ENCODE measurements at places on chromosomes 4 and X.
A peak's percentile ranks its signal among the peaks of the same experiment; 100 is the strongest.

- DNase-seq, result no peak
These were observed 15.7 kb downstream of the C1QTNF7 start for GRCh38 chr4:15443371-15444160.

- DNase-seq, result no peak
These were observed 20.0 kb downstream of the SH3KBP1 start for GRCh38 chrX:19867411-19867732.

GRCh38 chr4:119788349-119789266, 160.0 kb upstream of the PDE5A start:
- no peak for DNase-seq

- no peak for DNase-seq
These were observed 130.1 kb downstream of the PDE5A start for GRCh38 chr4:119498527-119498926.

DNA sequence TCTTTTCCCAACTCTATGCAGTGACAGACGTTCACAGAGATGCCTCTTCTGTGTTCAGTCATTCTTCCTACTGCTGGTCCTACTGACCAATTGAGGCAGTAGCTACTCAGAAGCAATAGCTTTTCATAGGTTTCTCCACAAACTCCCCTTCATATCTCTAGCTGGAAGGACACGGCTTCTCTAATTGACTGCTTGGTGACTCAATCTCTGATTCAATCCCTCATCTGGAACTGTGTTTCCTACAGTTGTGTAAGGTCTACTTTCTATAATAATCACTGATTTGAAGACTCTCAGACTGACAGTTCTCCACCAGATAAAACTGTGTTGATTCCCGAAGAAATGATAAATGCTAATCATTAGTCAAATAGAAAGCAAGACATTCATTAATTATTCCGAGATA, 111.5 kb downstream of the DTHD1 start:
- DNase-seq, result no peak

DNA sequence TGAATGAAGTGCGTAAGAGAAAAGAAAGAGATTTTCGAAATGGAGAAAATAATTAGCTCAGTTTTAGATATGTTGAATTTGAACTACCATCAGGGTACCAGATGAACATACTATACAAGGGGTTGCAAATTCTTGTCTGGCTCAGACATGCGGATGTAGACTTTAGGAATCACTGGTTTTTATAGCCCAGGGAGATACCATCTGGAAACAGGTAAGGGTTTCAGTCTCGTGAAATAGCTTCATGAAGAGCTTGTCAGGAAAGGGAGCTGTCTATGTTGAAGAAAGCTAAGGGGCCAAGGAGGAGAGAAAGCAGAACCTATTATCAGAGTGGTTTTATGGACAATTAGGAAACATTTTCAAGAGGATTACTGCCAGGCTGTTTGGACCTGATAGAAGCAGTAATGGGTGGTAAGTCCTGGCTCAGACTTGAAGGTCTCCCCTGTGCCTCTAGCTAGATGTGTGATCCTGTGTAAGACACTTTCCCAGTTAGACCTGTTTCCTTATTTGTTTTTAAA, 6.7 kb downstream of the RAB9A start:
- DNase-seq, result no peak

GRCh38 chr4:1039493-1040343, 28.3 kb downstream of the FGFRL1 start:
- no peak for DNase-seq

GRCh38 chr4:74353858-74354257, 11.1 kb upstream of the EREG start:
- DNase-seq, result no peak

- no peak for DNase-seq
These were observed 121.0 kb downstream of the PPA2 start for GRCh38 chr4:105352826-105353225.

DNA sequence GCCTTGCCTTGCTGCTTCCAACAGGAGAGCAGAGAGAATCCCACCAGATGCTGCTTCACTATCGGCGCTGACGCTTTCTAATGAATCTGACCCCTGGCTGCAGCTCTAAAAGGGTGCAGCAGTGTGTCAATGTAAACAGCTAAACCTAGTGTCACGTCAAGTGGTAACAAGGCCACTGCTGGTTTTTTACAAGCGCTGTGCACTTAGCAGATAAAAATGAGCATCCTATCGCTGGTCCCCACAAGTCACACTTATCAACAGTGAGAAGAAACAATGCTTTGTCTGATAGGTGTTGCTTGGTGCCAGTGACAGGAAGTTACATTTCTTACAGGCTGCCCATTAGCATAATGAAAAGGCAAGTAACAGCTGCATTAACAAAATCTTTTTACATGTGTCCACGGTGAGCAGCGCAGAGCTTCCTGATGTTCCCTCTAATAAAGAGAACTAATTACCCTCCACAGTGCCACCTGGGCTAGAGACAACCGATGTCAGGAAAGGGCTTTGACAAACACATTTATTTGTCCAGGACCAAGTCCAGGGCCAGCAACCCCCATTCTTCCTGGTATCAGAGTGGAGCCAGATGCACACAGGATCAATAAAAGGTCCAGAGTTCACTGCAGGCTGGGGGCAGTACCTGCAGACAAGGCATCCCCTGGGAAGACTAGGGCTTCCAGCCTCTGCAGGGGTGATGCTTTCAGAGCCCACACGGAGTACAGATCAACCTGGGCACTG, 176.0 kb downstream of the MGST2 start:
- DNase-seq, result no peak

GRCh38 chrX:40844471-40844870, 109.1 kb upstream of the MED14 start:
- DNase-seq, result no peak

- no peak for DNase-seq
These were observed 26.4 kb downstream of the GAK start for GRCh38 chr4:905485-906338.

DNA sequence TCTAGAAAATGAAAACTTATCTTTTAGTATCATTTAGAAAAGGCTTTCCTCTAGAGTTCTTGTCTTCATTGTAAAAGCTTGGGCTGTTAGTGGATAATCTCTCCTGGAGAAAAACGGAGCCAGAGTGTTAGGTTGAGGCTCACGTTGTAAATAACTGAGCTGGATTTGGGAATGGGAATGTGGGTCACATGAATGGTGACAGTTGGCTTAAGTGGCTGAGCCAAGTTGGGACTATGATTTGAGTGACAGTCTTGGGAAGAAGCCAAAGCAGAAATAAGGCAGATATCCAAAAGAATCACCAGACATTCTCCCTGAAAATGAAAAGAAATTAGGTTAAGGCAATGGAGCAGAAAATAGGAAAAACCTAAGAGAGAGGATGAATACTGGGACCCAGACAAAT, 33.6 kb upstream of the PDGFC start:
- no peak for DNase-seq

DNA sequence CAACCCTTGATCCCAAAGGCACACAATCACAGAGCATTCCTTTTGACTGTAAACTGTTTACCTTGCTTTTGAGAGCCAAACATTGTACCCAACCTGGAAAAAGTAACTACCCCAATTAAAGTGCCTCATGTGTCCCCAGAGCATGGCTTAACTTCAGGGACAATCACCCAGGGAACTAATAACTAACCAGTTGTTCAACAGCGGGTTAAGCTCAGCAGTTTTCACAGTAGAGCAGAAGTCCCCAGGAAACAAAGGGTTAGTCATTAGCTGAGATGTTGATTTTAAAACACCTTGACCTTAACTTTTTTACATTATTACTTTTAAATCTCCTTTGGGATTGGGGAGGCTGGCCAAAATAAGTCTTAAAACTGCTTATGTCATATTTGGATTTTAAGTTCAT, 94.8 kb downstream of the RELL1 start:
- no peak for DNase-seq

GRCh38 chr4:5452156-5452555, 256.2 kb downstream of the EVC2 start:
- no peak for DNase-seq

GRCh38 chr4:92445127-92445526, 141.4 kb downstream of the GRID2 start:
- DNase-seq, result no peak

GRCh38 chr4:71568131-71568530, 215.7 kb downstream of the GC start:
- no peak for DNase-seq

DNA sequence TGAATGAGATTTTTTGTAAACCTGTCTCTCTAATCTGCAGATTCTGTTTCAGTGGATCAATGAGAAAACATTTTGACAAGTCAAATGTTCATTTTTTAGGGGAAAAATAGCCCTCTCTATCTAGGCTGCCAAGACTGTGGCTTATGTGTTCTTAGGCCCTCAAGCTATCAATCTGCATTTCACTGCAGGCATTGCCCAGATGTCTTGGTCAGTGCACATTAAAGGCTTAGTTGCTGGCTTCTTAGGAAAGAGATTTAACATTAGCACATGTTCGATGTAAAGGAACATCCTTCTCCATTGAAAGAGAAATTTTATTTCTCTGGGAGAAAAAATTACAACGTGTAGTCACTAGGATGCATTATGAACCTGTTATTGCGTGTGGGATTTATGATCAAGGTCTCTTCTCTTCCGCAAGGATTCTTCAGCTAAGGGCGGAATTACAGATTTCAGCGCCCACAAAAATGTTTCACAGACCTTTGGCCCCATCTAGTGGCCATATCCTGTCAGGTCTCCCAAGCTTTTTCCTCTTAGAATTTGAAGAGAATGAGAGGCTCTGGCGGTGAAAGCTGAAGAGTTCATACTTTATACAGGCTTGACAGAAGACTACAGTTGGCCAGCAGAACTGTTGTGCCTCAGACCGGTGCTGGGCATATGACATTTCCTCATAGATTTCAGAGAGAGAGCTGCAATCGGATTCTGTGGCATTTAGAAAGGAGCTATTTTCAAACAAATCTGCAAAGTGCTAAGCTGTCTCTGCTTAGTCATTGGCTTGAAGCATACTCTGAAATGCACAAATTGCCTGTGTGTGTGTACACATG, 144.6 kb upstream of the NOCT start:
- DNase-seq, result peak; percentile 66

DNA sequence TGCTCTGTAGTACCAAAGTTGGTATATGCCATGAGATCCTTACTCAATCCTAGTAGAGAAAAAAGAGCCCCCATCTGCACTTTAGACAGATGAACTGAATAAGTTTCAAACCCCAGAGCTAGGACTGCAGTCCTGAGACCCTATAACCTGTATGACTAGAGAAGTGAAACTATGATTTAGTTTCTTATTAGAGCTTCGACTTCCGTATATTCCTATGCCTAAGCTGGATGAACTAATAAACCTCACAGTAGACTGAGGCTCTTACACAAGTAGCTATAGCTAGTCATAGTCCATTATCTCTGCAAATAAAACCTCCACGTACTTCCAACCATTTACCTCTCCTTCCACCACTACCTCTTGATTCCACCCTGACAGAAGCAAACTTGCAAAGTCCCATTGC, 6.3 kb upstream of the OTUD4 start:
- no peak for DNase-seq

DNA sequence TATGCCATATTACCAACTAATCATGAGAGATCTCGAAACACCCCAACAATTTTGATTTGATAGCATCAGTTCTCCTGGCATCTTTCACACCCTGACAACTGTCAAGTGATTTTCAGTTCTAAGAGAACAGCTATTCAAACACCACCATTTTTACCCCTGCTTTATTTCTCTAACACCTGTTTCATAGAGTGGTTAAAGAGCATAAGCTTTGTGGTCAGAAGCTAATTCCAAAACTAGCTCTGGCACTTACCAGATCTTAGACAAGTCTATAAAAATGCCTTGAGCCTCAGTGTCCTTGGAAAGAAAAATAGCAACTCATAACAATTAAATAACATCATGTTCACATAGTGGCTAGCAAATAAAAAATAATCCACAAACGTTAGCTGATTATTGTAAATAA, 17.9 kb downstream of the PPA2 start:
- DNase-seq, result no peak

- no peak for DNase-seq
These were observed 65.4 kb downstream of the GPRIN3 start for GRCh38 chr4:89242216-89242615.

DNA sequence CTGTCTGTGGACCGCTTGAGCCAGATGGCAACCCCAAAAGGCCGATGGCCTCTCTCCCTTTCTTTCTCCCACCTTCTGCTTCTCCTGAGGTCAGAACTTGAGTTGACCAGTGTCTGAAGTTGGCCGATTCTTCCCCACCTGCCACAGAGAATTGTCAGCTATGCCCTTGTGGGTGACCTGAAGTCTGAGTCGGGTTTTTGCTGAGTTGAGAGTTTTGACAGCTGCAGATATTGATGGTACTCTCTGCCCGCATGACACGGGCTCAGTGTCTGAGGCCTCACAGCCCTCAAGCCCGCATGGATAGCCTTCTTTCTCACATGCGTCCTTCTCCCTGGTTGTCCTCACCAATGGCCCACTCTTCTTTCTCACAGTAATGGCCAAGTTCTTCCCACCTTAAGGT, 111.0 kb downstream of the EFNB1 start:
- DNase-seq, result no peak

DNA sequence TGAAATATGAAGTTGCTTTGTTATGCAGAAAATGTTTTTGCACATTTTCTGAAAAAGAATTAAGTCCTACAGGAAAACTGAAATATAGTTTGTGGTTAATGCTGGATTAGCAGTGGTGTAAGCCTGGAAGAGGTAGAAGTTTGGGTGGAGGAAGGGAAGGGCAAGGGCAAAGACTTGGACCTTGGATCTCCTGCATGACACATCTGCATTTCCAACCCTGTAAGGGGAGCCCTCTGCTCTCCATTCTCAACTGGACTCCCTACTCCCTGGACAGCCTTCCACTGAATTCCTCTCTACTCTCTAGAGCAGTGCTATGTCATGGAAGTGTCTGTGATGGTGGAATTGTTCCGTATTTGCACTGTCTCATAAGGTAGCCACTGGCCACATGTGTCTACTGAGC, 4.6 kb downstream of the CASP6 start:
- DNase-seq, result no peak

GRCh38 chr4:123833171-123833643, 436.6 kb downstream of the SPRY1 start:
- DNase-seq, result no peak

- DNase-seq, result no peak
These were observed 20.1 kb downstream of the SLC7A11 start for GRCh38 chr4:138222046-138222445.

GRCh38 chr4:141079393-141079930, 53.8 kb downstream of the RNF150 start:
- no peak for DNase-seq

- DNase-seq, result no peak
These were observed 39.1 kb upstream of the TMEM184C start for GRCh38 chr4:147578051-147578476.

DNA sequence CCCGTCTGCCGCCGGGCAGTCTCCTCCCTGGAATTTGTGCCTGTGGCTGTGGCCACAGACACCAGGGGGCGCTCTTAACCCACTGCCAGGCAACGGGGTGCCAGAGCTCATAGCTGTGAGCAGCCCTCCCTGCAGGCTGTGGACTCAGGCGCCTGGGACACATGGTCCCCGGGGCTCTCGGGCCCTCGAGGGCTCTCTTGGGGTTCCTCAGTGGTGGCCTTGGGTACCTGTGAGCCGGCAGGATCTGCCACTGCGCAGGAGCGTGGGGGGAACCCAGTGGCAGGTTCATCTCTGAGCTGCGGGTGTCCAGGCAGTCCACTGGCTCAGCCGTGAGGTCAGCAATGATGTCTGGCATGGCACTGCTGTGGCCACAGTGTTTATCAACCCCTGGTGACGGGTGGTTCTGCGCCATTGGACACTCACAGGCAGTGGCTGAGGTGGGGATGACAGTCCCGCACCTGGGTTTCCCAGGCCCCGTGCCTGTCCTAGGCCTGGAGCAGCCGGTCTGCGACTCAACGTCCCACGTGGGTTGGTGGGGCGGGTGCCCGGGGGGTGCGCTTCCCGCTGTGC, 37.2 kb downstream of the PCGF3 start:
- DNase-seq, result peak; percentile 92

- no peak for DNase-seq
These were observed 109.0 kb downstream of the RPS6KA6 start for GRCh38 chrX:84078991-84079390.

All from activated effector memory CD4-positive, alpha-beta T cell treated with anti-CD3 and anti-CD28 coated beads, Interleukin-2, amount 50 U/mL, for 16 hours (primary cell).